CD4-positive, CD25-positive, alpha-beta regulatory T cell (primary cell): ENCODE measurements at places on chromosomes 4 and X.

DNA sequence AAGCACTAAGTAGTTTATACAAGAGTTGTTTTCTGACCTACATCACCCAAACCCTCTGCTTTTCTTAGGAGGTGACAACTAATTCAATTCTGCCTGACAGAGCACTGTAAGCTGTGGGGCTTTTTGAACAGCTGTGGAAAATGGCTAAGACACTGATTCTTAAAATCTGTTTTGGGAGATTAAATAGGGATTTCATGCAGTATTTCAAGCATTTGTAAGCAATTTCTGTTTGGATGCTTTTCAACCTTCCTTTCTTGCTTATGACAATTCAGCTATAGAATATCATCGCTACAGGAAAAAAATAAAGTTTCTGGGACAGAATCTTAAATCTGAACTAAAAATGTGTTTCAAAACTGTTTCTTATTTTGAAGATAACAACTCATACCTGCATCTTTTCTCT, 459.5 kb downstream of the RAPGEF2 start:
- DNase-seq = no peak

- no peak for DNase-seq
These were observed 112.2 kb downstream of the AGTR2 start for GRCh38 chrX:116282751-116283150.

- no peak for DNase-seq
These were observed 72.7 kb upstream of the HGFAC start for GRCh38 chr4:3368841-3369760.

- DNase-seq = no peak
These were observed 146.4 kb downstream of the PCDH19 start for GRCh38 chrX:100263650-100264049.

DNA sequence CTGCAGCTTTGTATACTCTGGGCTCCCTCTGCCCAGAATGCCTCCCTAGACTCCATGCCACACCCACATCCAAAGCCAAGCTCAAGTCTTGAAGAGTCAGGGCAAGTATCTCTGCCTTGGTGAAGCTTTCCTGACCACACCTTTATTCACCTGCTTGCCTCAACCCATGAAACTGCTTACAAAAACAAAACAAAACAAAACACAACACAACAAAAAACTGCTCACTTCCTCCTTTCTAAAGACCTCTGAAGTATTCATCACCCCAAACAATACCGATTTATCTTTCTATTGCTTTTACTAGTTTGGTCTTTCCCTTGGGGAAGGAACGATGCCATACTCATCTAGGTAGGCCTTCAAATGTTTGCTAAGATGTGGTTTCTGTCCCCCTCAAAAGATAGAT, 45.0 kb downstream of the TMEM165 start:
- no peak for DNase-seq

DNA sequence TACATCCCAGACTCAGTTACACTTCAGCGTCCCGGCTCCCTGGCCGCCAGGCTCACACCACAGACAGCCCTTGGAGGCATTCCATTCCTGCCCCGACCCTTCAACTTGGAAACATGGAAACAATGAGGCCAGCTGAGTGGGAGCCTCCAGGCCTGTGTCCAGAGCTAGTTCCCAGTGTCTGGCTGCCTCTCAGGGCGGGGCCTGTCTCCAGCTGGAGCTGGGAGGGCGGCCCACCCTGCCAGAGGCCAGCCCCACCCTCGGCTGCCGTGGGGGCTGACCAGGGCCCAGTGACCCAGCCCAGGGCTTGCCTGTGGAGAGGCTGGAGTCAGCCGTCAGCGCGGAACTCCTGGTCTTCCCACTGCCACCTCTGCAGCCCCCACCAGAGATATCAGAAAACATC, 37.4 kb upstream of the SPON2 start:
- no peak for DNase-seq

- DNase-seq = peak; percentile 72
These were observed 37.8 kb upstream of the SLC9A7 start for GRCh38 chrX:46796574-46797191.

DNA sequence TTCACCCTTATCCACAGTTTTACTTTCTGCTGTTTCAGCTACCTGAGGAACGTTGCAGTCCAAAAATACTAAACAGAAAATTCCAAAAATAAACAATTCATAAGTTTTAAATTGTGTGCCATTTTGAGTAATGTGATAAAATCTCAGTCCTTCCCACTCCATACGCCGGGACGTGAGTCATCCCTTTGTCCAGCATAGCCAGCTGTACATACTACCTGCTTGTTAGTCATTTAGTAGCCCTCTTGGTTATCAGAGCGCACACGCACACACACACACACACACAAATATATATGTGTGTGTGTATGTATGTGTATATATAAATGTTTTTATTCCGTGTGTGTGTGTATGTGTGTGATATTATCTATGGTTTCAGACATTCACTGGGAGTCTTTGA, 4.8 kb upstream of the CCSER1 start:
- DNase-seq = no peak

DNA sequence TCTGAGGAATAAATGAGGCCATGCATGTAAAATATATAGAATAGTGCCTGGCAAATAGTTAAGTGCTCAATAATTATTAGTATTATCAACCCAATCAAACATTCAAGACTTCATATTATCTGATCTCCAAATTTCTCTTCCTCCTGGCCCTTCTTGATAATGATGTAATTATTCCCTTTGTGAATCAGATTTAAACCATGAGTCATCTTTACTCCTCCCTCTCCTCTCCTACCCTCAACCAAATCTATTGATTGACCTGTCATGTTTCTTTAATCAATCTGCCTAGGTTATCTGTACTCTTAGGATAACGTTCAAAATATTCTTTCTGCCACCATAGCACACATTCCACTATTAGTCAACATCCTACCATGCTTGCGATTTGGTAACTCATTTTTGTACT, 129.8 kb upstream of the NAP1L5 start:
- no peak for DNase-seq

- no peak for DNase-seq
These were observed 86.2 kb downstream of the MAD2L1 start for GRCh38 chr4:119980456-119980855.

DNA sequence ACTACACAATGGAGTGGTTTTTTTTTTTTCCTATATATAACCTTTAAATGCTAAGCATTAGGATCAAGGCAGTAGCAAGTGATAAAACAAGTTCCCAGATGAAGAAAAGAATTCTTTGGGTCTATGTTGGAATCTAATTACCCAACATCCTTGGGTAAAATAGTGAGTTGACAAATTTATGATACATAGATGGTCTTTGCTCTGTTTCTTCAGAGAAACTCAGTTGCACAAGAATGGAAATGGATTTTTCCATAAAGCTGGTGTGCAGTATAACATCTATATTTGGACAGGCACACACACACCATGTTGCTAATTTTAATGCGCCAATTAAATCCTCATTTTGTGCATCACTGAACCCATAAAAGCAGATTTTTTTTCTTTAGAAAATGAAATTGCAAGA, 137.0 kb upstream of the MED14 start:
- no peak for DNase-seq

DNA sequence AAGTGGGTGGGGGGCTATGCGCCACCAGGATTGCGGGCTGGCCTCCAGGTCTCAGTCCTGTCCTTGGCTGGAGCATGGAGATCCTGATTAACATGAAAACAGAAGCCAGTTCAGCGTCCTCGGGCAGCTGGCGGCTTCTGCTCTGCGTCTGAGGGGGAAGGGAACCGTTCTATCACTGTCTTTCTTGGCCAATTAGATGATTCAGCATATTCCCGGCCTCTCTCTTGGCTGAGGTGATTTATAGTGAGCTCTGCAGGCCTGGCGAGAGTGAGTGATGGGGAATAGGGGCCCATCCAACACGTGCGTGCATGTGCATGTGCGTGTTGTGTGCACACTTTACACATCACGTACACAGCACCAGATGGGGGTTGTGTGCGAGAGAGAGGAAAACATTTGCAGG, 145.8 kb upstream of the ATP6AP2 start:
- no peak for DNase-seq

- DNase-seq = no peak
These were observed 3.5 kb downstream of the TMEM154 start for GRCh38 chr4:152676052-152676854.

GRCh38 chr4:103996637-103997036, 276.9 kb upstream of the TACR3 start:
- no peak for DNase-seq

DNA sequence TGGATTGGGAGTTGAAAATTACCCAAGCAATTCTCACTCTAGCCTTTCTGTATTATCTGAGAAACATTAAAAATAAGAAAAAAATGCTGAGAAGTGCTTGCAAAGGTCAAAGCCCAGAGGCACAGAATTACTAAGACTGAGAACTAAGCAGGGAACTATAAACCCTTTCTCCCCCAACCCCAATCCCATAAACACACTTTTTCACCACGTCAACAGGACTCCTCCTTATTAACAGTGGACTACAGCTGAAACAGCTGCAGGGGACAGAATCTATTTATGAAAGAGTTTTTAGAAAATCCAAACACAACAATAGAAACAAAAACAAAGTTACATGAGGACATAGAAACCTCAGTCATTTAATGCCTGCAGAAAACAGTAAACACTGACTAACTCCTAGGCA, 984.1 kb downstream of the TRAM1L1 start:
- DNase-seq = no peak

GRCh38 chrX:131025336-131025735, 32.8 kb upstream of the ARHGAP36 start:
- no peak for DNase-seq

DNA sequence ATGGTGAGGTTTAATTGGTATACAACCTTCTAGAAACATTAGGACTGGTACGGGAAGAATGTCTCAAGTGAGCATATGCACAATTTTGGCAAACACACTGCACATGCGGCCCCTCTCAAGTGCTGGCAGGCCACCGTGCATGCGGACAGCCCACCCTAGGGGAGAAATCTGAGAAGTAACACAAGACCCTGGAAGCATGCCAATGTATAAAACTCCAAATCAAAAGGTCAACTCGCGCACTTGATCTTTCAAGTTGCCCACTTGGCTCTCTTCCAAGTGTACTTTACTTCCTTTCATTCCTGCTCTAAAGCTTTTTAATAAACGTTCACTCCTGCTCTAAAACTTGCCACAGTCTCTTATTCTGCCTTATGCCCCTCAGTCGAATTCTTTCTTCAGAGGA, 488.3 kb downstream of the CFAP47 start:
- DNase-seq = no peak

DNA sequence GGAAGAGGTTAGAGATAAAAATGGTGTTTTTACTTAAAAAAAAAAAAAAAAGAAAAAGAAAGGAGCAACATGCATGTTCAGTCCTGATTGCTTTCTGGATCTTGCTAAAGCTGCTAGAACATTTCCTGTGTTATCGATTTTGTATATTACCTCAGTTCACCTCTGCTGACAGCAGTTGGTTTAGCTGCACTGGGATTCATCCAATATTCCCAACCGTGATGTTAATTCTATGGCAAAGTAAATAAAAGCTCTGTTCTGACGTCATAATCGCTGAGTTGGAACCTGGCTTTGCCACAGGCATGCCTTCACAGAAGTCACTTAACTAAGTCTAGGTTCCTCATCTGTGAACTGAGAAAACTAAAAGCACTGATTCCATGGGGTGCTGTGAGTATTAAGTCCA, 90.7 kb upstream of the SORBS2 start:
- DNase-seq = no peak

GRCh38 chr4:86302251-86302650, 57.6 kb downstream of the MAPK10 start:
- DNase-seq = no peak

DNA sequence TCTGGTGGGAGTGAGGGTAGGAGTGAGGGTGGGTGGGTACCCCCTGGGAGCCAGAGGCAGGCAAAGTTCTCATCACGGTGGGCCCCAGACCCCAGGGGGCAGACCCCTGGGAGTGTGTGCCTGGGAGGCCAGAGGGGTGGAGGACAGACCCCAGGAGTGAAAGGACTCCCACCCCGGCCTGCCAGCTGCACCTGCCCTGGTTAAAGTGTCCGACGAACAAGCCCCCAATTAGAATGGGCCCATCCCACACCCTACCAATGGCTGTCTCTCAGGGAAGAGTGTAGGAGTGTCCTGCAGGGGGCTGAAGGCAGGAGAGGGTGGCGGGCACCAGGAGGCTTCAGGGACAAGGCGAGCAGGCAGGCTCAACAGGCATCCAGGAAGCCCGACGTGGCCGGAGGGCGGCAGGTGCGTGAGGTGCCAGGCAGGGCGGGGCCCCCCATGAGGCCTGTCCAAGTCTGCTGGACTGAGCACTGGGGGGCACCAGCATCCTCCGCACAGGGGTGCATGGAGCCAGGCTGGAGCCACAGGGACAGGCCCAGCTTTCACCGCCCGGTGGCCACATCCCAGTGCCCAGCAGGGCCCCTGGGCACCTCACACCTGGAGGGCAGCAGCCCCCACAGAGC, 8.7 kb downstream of the PDE6B start:
- DNase-seq = no peak

GRCh38 chrX:153305972-153306371, 15.6 kb downstream of the PNMA6F start:
- DNase-seq = no peak

DNA sequence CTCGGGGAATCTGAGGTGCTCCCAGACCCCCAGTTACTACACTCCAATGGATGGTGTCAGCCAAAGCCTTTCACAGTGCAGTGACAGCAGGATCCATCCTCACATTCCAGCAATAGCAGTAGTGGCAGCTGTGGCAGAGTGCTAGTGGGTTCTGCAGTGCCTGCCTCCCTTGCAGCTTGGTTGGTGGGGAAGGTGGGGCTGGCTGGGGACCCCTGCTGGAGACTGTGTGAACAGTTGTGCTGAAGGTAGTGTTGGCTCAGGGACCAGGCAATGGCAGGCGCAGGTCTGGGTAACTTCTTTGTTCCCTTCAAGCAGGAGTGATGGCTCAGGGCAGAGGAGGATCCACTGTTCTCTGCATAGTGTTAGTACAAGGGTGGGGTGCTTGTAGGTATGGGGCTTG, 343.7 kb upstream of the TRAM1L1 start:
- DNase-seq = no peak

GRCh38 chr4:113445286-113445685, 316.3 kb downstream of the CAMK2D start:
- DNase-seq = no peak

- DNase-seq = peak; percentile 10
These were observed 130.4 kb downstream of the BCOR start for GRCh38 chrX:39967348-39967747.

- no peak for DNase-seq
These were observed 11.5 kb downstream of the HCFC1 start for GRCh38 chrX:153960077-153960476.

- no peak for DNase-seq
These were observed 255.4 kb upstream of the CXorf51A start for GRCh38 chrX:147069926-147070325.

DNA sequence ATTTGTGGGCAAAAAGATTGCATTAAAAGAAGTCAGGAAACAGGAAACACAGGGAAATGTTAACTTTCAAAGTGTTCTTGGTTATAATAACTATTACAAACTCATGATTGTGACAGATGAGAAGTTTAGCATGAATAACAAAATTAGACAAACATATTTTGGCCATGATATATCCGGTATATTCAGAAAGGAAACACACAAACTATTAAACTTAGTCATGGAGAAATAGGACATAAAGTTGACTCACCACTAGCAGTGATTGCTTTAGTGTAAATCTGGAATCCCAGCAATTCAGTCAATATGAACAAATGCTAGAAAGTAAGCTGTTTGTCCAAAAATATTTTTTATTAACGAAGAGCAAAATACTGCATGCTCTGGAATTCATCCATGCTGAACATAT, 1299.9 kb downstream of the C4orf33 start:
- DNase-seq = no peak

GRCh38 chr4:7687006-7687405, 252.3 kb upstream of the PSAPL1 start:
- DNase-seq = no peak

GRCh38 chr4:41379230-41379629, 122.5 kb downstream of the UCHL1 start:
- no peak for DNase-seq

- DNase-seq = no peak
These were observed 44.7 kb upstream of the DCK start for GRCh38 chr4:70948665-70949260.
